ENCODE measurements at places on chromosomes 16 and 17.

DNA sequence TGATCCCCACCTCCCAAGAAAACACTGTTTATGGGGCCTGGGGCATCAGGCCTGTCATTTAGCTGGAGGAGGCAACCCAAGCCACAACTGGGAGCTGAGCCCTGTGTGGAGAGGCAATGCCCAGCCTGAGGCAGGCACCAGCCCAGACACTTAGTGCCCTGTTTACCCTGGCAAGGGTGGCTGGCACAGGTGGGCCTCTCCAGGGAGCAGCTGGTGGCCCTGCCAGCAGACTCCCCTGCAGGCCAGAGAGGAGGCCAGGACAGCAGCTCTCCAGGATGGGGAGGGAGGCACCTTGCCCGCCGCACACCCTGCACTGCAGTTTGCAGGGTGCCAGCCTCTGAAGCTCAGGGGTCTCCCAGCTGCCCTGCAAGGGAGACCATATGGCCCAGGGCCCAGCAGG, 9.1 kb upstream of the TMEM92 start:
- no peak for DNase-seq

DNA sequence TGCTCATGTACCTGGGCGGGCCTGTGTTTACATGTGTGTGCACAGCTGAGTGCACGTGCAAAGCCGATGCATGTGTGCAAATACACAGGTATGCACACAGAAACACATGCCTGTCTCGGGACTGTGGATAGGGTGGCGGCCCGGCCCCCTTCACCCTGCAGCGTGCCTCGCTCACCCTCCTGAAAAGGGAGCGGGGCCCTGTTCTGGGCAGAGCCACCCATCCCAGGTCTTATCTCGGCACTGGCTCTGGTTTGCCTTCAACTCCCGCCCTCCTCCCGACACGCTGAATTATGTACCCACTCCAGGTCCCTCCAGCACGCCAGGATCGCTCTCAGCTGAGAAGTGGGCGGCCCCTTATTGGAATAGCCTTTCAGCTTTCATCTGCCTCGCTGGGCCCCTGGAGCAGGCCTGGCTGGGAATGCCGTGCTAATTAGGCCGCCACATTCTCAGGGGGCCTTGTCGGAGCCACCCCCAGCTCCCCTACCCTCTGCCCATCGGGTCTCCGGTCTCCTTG, 77.8 kb downstream of the RTN4RL1 start:
- DNase-seq, result no peak

GRCh38 chr16:62077998-62078397, 41.8 kb upstream of the CDH8 start:
- DNase-seq, result no peak

DNA sequence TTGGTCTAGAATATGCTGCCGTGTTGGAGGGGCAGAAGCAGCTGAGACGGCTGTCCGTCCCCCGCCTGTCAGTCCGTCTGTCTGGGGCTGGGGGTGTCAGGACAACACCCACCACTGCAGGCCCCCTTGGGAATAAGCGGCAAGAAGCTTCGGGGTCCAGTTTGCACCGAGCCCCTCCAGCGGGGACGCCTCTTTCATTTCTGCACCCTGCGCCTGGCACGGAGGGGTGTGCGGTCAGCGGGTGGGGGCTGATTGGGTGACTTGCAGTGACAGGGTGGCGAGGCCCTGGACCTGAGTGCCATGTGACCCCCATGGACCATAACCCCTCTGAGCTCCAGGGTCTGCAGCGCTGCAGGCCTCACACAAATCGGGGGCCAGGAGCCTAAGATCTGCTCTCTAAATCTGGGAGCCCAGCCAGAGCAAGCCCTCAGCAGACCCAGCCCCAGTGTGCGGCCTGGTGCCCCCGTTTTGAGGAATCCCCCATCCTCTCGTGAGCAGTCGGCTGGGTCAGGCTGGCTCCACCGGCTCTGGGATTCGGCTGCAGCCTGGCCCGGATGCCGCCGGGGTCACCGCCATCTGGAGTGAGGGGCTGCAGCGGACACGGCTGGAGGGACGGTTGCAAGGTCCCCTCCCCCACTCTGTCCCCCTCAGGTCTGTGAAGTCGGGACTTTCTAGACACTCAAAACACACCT, 8.3 kb downstream of the CBFA2T3 start:
- no peak for DNase-seq

GRCh38 chr16:31354394-31355291, at the start of gene ITGAX:
ITGAX (plus strand) TSS chr16:31355176; CDS start chr16:31355255, 79 bp downstream.
- DNase-seq, result no peak

DNA sequence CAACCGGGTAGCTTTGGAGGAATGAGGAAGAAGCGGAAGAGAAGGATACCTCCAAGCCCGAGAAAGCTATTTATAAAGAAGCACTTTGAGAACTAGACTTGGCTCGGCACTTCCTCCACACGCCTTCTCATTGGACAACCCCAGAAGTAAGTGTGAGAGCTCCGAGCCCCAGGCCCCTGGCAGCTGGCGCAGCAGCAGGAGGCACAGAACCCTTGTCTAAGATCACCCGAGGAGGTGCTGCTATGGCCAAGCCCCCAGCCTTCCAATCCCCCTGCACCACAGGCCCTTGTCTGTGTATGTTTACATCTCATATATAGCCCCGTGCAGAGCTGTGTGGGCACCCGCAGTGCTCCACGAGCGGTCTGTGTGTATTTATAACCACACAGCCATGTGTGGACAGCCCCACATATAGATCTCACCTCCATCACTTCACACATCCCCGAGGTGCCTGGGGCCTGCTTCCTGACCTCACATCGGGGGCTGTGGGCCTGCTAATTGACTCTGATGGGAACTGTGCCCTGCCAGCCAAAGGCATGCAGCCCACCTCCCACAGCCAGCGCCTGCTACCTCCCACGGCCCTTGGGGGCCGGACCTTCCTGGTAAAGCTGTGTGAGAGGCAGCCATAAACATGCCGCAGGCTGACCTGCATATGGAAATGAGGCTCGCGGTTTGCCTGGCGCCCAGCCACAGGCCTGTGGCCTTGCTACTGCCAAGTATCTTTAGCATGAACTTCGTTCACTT, 96.1 kb downstream of the C17orf67 start:
- DNase-seq, result peak; percentile 10

- DNase-seq, result peak; percentile 35
Measured at GRCh38 chr16:5895976-5896375, 798.4 kb upstream of the EEF2KMT start.

DNA sequence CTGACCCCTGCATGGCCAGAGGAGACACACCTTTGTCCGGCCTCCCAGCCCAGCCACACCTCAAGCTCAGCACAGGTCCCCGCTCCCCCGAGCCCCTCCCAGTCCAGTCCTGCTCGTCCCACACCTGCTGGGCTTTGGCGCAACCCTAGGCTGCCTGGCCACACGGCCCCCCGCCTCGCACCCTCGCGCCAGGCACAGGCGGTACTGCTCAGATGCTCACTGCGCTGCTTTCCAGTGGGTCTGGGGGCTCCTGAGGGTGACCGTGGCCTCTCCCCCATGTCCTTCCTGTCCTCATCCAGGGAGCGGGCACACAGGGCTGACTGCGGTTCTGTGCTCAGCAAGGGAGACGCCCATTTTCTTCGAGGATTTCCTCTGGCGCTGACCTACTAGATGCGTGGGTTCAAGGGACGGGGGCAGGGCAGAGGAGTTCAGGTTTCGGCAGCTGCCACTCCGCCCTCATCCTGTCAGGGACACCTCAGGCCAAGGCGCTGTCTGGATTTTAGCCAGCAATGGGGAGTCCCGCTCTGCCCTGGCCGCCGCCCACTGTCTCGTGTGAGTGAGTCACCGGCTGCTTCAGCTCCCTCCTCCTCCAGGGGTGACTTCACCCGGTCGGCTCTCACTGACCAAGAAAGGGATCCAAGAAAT, 118.0 kb upstream of the ZNF469 start:
- peak; percentile 48 for DNase-seq

DNA sequence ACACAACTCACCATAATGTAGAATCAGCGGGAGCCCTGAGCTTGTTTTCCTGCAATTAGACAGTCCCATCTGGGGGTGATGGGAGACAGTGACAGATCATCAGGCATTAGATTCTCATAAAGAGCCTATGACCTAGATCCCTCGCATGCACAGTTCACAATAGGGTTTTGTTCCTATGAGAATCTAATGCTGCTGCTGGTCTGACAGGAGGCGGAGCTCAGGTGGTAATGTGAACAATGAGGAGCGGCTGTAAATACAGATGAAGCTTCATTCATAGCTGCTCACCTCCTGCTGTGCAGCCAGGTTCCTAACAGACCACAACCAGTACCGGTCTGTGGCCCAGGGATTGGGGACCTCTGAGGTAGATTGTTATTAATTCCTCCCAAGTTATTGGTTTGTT, 2.9 kb upstream of the DOK4 start:
- DNase-seq, result no peak

DNA sequence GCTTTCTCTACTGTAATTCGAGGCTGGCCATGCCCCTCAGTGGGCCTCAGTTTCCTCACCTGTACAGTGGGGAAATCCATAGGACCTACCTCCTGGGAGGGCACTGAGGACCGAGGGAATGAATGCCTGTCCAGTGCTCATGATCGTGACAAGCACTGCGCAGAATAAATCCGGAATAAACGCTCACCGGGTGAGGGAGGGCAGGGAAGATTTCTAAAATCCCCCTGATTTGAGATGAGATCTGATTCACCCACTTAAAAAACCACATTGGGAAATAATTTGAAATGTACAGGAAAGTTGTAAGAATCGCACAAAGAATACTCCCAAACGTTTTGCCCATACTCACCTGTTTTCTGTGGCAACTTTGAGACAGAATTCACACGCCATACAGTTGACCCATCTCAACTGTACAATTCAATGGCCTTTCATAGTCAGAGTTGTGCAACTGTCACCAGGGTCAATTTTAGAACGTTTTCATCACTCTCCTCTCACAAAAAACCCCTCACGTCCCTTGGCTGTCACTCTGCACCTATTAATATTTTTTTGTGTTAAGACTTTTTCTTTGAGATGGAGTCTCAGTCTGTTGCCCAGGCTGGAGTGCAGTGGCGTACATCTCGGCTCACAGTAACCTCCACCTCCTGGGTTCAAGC, 49.8 kb downstream of the IRF8 start:
- DNase-seq, result no peak

DNA sequence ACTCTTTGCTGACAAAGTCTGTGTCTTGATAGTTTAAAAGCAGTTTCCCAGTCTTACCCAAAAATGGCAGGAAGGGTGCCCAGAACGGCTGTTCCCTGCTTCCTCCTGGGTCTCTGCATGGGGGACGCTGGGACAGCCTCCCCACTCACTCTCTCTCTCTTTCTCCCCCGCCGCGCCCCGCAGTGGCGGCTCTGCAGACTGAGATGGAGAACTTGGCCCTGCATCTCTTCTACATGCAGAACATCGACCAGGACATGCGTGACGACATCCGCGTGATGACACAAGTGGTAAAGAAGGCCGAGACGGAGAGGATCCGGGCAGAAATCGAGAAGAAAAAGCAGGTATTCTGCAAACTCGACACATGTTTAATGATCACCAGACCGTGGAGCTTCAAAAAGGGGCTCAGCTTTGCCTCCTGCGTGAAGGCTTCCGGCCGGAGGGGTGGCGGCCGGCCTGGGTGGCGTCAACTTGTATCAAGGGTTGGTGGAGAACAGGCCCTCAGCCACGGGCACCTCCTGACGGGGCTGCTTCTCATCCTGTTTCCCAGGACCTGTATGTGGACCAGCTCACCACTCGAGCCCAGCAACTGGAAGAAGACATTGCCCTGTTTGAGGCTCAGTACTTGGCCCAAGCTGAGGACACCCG, 22.0 kb downstream of the CCDC40 start:
- no peak for DNase-seq

GRCh38 chr16:31876951-31877828, 3.6 kb downstream of the ZNF267 start:
- no peak for DNase-seq

GRCh38 chr17:80873307-80873951, 118.2 kb upstream of the CHMP6 start:
- no peak for DNase-seq

GRCh38 chr17:43309505-43310332, 75.9 kb upstream of the RNU2-1 start:
- no peak for DNase-seq

GRCh38 chr16:73047536-73048291, at the start of gene ZFHX3:
ZFHX3 (minus strand) TSS chr16:73048128; CDS start chr16:72960145, 87,983 bp downstream.
- peak; percentile 81 for DNase-seq

- no peak for DNase-seq
Measured at GRCh38 chr16:684961-685696, 995 bp upstream of the JMJD8 start.

DNA sequence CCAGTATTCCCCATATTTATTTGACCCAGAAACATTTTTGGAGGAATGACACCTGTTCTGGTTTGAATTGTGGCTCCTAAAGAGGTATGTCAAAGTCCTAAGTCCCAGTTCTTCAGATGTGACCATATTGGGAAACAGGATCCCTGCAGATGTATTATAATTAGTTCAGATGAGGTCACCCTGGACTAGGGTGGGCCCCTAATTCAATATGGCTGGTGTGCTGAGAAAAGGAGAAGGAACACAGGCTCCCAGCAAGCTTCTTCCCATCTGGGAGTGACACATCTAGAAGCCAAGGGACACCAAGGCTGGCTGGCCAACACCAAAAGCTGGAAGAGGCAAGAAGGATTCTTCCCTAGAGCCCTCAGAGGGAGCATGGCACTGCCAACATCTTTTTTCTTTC, 3.8 kb upstream of the GCSH start:
- no peak for DNase-seq

- peak; percentile 1 for DNase-seq
Measured at GRCh38 chr16:6381896-6382295, 950.7 kb upstream of the RBFOX1 start.

- no peak for DNase-seq
Measured at GRCh38 chr17:42296012-42296411, 7.7 kb downstream of the STAT5A start.

DNA sequence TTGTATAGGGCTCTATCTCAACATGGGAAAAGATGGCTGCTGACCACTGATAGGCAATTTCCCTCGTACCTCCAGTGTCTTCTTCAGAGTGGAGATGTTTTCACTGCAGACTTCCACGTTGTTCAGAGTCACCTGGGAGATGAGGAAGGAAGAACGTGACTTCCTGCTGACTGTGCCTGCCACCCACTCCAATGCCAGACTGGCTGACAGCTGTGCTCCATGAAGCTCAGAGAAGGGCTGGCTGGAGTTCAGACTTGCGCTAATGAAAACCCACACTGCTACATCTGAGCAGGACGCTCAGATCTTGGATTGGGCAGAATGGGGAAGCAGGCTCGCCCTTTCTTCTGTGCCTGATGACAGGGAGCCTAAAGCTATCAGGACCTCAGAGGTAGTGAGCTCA, 33.1 kb downstream of the COG4 start:
- DNase-seq, result no peak

All from renal pelvis (tissue), 12 donors.